Activated CD8-positive, alpha-beta memory T cell treated with anti-CD3 and anti-CD28 coated beads, Interleukin-2, amount 50 U/mL, for 4 hours (primary cell): ENCODE measurements at places on chromosomes 7 and 10.

GRCh38 chr7:103915680-103916357, 73.6 kb downstream of the RELN start:
- no peak for DNase-seq

DNA sequence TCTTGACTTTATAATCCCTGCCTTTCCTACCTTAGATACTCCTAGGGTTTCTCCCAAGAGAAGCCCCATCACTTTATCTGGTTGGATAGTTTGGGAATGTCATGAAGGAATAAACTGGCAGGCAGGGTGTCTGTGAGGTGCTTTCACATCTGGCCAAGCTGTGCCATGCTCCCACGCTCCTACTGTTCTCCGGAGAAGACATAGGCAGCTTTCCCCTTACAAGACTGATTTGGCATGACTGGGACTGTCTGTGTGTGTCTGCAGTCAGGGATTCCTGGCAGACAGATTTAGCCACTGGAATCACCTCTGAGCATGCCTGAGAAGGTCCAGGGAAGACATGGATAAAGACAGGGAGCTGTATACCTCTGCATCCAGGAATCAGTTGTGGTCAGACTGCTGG, 45.3 kb downstream of the HK1 start:
- DNase-seq, result no peak

DNA sequence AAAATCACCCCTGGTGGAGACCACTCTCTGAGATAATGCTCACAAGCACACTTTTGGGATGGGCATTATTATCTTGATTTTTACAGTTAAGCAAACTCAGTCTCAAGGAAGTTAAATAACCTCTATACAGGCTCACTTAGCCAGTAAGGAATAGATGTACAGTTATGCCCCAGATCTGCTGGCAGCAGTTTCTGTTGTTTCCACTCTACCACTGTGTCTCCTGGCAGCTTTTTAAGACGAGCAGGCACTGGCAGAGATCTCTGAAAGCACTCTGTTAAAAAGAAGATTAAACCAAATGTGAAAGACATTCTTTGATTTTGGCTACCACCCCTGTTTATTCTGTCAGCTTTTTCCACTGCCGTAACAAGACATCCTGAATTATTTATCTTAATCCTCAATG, 73.2 kb downstream of the SRI start:
- no peak for DNase-seq

DNA sequence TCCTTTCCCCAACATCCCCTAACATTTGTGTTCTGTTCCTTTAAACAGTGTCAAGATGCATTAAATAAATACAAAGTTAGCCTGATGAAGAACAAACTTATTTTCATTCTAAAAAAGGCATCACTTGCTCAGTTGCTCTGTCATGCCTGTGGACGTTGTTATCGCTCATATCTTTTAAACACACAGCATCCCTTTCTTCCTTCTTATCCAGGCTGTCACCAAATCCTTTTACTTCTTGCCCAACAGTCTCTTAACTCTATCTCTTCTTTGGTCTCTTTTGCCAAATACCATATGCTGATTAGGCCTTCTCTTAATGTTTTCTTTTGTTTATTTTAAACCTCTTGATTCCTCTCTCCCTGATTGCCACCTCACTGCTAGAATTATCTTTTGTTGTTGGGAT, 43.9 kb downstream of the DKK1 start:
- no peak for DNase-seq

DNA sequence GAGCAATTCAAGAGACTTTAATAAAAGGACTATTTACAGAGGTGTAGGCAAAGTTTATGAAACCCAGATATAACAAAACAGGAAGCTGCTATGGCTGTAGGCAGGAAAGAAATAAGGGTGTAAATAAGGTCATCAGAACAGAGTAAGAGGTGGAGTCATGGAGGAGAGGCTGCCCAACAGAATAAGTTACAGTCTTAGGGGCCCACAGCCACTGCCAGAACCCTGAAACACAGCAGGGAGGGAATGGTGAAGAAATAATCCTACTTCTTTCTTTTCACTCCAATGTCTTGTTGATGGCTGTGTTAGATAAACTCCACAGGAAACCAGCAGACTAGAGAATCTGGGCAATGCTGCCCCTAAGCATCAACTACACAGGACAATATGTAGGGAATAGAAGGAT, 155.8 kb upstream of the TAC1 start:
- DNase-seq, result no peak

DNA sequence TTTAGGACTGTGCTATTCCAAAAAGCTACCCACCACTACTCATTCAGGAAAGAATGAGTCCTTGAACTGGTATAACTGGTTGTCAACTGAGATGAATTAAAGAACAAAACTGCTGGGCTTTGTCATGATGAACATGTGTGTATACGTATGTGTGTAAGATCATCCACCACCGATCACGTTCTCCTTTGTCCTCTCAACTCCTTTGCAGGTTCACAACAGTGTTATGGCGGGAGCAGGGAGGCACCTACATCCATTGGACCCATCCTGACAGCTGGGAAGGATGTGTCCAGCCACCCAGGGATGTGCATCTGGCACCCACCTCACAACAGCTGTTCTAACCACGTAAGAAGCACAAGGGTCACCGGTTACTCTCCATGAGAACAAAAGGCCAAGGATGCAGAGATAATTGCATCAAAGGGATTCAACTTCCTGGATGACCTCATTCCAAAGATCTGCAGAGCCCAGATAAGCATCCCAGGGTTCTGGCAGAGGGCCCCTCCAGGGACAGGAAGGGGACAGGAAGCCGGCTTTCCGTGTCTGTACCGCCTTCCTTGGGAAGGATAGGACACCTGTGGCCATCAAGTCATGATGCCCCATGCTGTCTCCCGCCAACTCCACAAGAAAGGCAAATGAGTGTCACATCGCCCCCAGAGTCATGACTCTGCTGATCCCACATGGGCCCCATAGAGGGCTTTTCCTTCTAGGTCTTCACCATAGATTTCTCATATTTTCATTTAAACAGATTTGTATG, 66.1 kb downstream of the STEAP1B start:
- DNase-seq, result no peak

- no peak for DNase-seq
These were observed 69.2 kb upstream of the AHR start for GRCh38 chr7:17229228-17229627.

- DNase-seq, result no peak
These were observed 1.9 kb upstream of the PGAM2 start for GRCh38 chr7:44067064-44067951.
